ENCODE measurements at places on chromosomes 5 and 9. TPM values are rescaled to one million over a fixed set of nuclear protein-coding genes. Genes with fewer than 3 reads are reported as not detected.
A peak's percentile ranks its signal among the peaks of the same experiment; 100 is the strongest.

- no peak for ATAC-seq
These were observed 4.7 kb upstream of the ISCA1 start for GRCh38 chr9:86287013-86287412.

- peak; percentile 74 for ATAC-seq
These were observed 350.5 kb upstream of the DAB2 start for GRCh38 chr5:39775086-39775796.

GRCh38 chr5:117889596-117889995 lies 1098.8 kb downstream of the DTWD2 start:
- ATAC-seq: no peak

DNA sequence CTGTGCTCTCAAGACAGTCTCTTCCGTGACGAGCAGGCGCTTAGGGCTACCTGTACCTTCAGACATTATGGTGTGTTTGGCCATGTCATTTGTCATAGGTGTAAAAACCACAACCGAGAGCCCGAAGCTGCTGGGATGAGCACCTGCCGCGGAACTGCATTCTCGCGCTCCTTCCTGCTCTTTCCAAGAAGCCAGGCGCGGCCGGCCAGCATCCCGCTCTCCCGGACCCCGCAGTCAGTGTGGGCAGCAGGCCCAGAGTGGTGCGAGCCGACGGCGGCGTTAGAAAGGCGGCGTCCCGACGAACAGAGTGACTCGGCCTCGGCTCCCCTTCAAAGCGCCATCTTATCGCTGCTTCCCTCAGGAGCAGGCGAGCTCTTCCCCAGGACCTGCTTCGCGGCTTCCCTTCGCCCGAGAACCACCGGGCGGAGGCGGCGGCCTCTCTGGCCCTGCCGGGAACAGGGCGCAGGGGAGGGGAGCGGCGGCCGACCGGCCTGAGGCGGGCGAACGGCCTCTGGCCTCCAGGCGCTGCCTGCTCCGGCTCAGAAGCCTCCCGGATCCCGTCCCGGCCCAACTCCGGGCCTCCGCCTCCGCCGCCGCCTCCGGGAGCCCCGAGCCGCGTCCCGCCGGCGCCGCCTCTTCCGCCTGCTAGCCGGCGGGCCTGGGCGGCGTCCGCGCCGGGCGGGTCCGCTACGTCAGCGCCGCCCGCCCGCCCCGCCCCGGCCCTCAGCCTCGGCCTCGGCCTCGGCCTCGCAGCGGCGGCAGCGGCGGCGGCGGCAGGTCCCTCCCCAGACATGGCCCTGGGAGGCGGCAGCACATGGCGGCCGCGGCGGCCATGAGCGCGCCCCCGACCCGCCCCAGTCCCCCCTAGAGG lies at the start of gene FAM120A:
TSS of gene FAM120A (plus strand) at position 741 of the 871 bp plus-strand sequence. CDS start 231 bp downstream, outside the sequence.
- peak; percentile 70 for ATAC-seq

The FAM153A gene
- 0.90 TPM for total RNA-seq

Data from motor neuron (in vitro differentiated cells).